ENCODE measurements at places on chromosomes 2 and 18.

- DNase-seq = peak; percentile 75
Measured at GRCh38 chr2:70887550-70888246, 48.0 kb upstream of the ATP6V1B1 start.

DNA sequence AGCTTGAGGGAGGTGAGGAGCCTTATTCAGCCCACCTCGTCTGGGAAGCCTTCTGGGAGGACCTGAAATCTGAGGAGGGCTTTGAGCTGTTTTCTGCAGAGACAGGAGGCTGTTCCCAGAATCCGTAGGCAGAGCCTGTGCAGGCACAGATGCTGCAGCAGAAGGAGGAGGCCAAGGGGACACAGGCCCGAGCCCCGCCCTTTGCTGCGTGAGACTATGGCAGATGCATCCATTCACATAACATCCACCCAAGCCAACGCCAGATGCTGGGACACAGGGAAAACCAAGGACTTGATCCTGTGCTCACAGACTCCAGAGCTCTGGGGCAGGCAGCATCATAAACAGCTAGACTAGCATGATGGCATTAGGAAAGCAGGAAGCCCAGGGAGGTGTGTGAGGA lies 98.2 kb downstream of the KCNF1 start:
- DNase-seq = no peak

GRCh38 chr2:180722551-180723239 lies 257.7 kb upstream of the UBE2E3 start:
- DNase-seq = no peak

GRCh38 chr18:42363446-42364441 lies 408.7 kb downstream of the PIK3C3 start:
- DNase-seq = no peak

DNA sequence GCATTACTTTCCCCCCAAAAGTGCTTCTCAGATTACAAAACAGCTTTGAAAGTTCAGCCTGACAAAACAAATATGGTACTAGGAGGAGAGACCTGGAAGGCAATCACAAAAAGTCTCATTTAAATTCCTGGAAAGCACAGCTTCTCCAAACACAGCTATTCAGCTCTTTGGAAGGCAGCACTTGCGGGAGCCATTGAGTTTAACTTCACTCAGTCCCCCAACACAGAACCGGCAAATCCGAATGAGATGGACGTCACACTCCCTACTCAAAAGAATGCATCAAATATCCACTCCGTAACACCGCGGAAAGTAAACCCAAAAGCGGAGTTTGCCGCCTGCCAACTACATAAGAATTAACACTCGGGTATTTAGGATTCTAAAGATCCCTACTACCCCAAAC lies 638 bp downstream of the ST6GAL2 start:
- no peak for DNase-seq

DNA sequence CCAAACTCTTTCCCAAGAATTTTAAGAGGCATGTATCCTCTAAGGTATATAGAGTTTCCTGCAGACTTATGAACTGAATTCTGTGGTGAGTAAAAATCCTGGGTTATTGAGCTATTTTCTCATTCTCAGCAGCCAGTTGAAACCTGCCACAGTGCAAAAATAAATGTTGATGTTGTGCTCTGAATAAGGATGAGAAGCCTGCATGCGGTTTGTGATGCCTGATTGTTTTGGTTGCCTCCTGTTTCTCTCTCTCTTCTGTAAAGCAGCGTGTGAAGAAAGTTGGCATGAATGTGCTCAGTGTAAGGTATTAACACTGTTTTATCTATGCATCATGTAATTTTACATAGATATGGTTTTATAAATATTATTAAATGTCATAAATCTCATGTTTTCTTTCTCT lies 452.6 kb downstream of the CDH2 start:
- DNase-seq = no peak

DNA sequence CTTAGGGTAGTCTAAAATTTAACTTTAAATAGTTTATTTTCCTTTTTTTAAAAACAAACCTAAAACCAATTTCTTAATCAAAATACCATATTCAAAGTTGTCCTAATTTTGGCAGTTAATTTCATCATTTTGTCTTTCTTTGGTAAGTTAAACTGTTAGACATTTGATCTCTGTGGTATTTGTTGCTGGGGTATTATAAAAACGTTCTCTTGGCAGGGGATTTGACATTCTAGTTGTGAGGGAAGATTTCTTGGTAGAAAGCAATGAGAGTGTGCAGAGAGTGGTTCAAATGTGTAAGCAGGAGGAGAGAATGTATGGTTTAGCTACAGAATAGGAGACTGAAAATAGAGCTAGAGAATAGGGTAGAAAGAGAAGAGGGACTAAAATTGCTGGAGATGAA lies 14.6 kb downstream of the GULP1 start:
- DNase-seq = no peak

GRCh38 chr2:195508139-195508455 lies 148.9 kb upstream of the SLC39A10 start:
- DNase-seq = no peak

DNA sequence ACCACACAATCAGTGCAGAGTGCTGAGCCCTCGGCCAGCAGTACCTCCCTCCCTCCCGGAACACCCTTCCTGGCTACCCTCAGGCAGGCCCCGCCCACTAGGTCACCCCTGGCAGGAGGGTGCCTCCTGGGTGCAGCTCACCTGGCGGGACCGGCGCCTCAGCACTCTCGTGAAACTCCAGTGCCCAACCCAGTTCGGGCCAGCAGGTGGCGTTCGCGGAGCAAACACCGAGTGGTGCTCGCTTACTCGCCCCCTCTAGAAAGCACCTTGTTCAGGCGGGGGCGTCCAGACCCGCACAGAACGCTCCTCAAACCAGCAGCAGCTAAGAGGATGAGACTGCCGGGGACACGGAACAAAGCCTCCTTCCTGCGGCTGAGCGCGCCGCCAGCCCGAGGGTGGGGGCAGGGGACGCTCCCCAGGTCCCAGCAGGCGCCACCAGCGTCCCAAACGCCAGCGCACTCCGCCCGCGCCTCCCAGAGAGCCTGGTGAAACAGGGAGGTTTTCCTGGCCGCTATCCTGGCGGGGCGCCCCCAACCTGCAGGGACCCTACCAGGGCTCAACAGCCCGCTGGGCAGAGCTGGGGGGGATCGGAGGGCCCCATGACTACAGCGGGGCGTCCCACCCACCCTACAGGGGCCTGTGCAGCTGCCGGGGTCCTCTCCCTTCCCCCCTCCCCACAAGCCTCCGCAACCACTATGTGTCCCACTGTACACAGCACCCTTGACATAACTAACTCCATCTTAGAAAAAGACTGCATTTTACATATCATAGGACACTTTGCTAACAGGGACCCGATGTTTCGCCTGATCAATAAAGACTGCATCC lies 44.7 kb downstream of the MRPS5 start:
- peak; percentile 93 for DNase-seq

- no peak for DNase-seq
Measured at GRCh38 chr2:143356736-143357446, 227.7 kb downstream of the ARHGAP15 start.

GRCh38 chr18:10182009-10182624 lies 268.3 kb downstream of the VAPA start:
- DNase-seq = no peak

DNA sequence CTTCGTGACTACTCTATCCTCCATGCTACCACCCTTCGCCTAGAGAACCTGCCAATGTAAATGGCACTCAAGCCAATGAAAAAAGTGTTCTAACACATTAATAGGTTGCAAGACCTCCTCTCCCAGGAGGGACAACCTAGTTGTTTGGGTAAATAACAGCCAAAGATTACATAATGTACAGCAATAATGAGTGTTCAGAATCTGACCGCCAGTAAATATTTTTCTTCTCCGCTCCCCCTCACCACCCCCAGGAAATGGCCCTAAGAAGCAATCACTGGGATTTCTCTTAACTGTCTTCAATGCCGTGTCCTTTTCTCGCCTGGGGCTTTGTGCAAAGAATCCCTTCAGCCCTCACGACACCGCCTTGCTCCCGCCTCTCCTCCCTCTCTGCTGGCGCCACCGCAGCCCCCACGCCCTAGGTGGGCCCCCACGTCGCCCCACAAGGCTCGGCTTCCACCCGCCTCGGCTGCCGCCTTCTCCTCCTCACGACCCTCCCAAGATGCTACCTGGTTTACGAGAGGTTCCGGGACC lies 458 bp downstream of the HYCC2 start:
- DNase-seq = no peak

DNA sequence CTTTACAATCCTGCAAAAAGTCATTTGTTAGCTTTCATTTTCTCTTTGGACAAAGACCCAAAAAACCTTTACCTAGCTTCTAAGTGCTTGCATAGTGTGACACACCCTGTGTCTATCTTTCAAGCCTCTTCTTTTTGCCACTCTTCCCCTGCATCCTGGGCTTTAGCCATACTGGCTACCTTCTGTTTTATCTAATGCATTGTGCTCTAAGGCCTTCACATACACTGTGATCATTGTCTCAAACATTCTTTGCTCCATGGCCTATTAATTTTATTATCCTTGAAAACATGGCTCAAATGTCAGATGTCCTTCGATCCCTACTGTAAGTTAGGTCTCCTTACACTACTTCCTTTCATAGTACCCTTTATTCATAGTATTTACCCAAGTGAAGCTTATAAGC lies 84.4 kb downstream of the PIK3C3 start:
- no peak for DNase-seq

DNA sequence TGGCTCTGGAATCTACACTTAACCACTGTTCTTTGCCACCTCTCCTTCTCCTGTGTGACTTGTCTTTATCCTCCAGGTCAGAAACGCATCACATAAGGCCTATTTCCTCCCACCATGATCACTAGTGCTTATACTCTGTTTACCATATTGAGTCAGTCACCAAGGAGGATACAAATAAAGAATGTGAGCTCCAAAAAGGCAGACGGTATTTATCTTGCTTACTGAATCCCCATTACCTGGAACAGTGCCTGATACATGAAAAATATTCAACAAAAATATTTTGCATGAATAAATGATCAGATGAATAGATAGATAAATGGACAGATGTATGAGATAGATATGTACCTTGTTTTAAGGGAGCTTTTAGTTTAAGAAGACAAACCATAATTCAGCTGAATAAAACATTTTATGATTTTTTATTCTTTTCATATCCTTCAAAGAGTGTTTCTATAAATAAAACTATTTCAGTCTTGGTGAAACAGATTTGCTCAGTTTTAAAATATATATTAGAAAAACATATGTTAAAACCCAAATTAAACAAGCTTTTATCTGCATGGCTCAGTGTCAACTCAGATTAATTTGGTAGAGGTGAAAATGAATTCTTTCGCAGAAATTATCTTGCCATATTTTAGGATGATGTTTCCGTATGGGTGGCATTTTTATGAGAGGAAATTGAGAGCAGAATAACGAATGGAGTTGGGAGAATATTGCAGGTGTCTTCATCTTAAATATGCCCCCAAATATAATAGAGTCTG lies 799.9 kb downstream of the DCC start:
- no peak for DNase-seq

DNA sequence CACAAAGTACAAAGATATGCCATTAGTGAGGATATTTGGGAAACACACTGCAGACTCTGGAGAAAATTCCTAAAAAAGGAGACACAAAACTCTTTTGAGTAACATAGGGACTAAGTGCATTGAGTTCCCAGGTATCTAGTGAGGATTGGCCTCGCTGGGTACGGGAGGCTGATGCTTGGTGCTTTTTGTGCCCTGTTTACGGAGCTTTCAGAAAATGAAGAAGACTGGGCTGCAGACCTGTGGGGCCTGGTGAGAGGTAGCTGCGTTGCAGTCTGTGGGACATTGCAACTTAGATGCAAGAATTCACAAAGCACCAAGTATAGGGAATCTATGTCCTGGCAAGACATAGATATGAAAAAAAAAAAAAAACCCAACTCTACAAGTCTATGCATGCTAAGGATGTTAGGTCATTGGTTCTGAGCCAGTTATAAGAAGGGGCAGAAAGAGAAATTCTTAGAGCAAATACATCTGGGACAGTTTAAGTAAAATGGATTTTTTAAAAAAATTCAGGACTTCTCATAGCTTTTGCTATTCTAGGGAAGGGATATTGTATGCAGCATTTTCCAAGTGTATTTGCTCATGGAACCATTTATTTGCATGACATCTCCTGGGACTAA lies 156.0 kb downstream of the SLC4A3 start:
- DNase-seq = no peak

Data from activated CD8-positive, alpha-beta memory T cell treated with anti-CD3 and anti-CD28 coated beads, Interleukin-2, amount 50 U/mL, for 48 hours (primary cell).